Stimulated activated CD4-positive, alpha-beta T cell treated with anti-CD3 and anti-CD28 coated beads, Interleukin-1b, Interleukin-23, amount 100 ng/mL, for 1 hour (primary cell): ENCODE measurements at places on chromosomes 11 and 22.

DNA sequence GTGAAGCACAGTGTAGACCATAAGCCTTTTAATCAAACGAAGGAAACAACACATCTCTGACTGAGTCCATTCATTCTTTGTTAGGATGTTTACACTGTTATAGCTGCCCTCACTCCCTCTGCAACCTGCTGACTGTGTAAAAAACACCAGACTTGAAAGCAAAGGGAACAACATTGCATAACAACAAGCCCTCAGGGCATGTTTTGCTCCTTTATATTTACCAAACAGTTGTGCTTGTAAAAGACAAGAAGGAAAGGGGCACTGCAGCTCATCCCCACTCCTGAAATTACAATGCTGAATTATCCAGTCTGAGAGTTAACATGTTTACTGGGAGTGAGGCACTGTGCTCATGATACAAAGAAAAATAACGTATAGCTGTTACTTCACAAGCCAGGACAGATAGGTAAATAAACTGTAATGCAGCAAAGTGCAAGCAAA lies 46.4 kb downstream of the RAB30 start:
- DNase-seq, result no peak

DNA sequence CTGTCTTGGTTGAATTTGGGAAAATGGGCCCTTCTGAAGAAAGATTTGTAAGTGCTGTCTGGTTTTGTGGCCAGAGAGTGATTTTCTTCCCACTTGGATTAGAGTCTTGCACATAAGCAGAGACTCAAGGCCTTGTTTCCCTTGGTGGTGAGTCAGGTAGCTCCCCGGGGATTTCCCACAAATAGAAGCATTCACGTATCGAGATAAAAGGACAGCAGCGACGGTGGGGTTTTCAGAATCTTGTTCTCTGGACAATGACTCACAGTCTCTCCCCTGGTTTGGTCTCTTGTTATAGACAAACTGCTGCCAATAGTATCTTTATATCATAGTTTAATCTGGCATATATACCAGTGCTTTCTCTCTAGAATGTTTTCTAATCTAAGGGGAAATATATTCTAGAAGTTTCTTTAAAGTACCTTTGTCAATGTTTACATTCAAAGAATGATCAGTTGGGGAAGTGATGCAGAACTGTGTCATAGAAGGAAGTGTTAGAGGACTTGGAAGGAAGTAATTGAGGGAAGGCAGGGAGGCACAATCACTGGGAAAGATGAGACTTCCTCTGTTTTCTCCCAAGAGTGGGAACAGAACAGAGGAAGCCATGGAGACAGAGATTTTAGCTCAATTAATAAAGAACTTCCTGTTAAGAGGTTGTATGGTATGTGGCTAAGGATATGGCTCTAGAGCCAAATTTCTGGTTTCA lies 18.1 kb downstream of the POLA2 start:
- DNase-seq, result peak; percentile 25

DNA sequence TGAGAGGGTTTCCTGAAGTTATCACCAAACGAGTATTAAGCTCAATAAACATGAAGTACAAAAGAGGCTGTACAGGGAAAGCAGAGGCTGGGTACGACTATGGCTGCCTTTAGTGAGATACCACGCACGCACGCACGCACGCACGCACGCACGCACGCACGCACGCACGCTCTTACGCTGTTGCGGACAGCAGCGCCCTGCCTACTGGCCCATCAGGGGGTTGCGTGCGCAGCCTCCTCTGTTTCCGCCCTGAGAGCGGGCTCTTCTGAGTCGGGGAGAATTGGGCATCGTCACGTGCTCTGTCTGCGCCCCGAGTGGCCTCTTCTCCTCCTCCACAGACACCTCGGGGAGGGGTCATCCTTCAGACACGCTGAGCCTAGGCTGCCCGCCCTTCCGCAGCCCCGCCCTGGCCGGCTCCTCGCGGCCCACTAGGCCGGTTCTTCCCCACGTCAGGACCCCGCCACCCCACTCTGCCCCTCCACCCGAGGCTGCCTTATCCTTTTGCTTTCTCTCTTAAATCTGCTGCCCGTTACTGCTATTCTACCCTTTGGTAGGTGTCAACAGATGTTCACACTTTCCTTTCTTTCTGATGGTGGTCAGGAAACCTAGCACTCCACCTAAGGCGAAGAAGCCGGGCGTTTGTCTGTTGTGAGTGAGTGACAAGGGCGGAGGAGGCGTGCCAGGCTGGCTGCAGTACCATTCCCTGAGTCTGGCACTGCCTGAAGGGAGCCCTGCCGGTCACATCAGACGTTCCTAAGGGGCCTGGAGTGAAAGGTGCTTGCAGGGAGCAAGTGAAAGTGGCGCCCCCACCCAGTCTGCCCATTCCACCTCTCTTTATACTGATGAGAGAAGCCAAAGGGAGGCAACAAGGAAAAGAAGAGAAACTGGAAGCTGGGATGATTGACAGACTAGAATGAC lies 300.4 kb upstream of the B3GAT1 start:
- DNase-seq, result no peak

DNA sequence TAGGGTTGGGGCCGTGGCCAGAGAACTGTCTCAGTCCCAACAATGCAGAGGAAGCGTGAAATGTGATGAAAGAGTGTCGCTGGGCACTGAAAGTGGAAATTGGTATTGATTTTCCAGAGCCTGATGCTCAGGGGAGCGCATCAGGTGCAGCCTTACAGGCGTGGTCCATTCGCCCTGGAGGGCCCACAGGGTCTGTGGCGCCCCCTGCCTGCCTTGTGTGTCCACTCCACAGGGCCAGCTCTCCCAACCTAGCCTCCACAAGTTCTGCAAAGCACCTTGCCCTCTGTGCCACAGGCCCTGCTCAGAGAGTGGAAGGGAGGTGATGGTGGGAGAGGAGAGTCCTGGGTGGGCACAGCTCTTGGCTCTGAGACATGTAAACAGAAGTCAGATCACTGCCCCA lies 54.9 kb upstream of the LMO1 start:
- no peak for DNase-seq

GRCh38 chr11:43419460-43419859 lies 60.7 kb downstream of the TTC17 start:
- DNase-seq, result no peak

- no peak for DNase-seq
Observed at GRCh38 chr11:111777094-111778046, 11.2 kb upstream of the PPP2R1B start.

DNA sequence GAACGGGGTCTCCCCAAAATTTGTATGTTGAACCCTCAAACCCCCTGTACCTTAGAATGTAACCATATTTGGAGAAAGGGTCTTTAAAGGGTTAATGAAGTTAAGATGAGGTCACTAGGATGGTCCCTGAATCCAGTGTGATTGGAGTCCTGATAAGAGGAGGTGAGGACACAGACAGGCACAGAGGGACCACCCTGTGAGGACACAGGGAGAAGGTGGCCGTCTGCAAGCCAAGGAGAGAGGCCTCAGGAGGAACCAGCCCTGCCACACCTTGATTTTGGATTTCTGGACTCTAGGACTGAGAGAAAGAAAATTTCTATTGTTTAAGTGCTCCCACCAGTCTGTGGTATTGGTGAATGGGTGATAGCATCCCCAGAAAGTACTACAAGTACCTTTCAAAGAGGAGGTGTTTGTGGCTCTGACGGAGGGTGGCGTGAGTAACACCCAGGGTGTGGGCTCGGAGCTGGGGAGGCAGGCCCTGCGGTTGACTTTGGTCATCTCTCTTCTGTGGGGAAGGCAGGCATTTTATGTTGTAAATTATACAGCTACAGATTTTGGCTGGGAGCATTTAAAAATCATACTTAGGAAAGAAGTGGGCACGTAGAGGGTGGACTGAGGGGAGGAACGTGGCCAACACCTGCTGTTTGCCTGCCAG lies 13.8 kb downstream of the MRGPRF start:
- DNase-seq, result no peak

DNA sequence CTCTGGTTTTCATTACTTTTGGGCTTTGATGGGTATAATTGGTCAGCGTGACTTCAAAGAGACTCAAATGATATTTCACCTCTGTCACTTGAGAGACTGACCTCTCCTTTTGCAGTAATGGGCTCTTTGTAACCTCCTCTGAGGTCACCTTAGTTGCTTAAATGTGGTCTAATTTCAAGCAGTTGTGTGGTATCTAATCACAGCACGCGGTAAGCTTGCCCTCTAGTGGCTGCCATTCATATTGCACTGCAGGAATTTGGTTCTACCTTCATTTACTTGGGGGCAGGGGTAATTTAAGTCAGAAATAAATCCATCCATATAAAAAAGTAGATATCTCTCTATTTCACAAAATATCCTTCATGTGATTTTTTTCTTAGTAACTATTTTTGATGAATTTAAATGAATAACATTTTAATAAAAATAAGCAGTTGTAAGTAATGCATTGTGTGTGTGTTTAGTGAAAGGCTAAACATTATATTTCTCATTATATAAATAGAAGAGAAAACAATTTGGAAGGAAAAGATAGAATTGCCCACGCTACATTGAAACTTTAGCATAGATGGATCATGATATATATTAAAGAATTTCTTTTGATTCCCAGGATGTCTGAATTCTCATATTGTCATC lies 55.0 kb upstream of the ANO3 start:
- no peak for DNase-seq
